Stimulated activated naive CD4-positive, alpha-beta T cell (primary cell): ENCODE measurements at places on chromosomes 3 and 15.

DNA sequence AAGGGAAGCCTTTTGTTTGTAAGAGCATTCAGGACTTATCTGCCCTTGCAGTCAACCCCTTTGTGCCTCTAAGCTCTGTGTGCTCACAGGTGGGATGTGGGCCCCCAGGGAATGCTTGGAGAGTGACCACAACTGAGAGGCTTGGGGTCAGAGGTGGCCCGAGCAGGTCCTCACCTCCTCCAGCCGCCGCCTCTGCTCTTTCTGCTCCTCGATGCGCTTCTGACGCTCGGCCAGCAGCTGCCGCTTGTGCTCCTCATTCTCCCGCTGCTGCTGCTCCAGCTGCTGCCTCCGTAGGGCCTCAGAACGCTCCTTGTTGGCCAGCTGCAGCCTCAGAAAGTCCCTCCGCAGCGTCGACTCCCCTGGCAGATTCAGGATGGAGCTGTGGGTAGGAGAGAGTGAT is 130.8 kb upstream of the SLC2A2 start:
- DNase-seq = no peak

DNA sequence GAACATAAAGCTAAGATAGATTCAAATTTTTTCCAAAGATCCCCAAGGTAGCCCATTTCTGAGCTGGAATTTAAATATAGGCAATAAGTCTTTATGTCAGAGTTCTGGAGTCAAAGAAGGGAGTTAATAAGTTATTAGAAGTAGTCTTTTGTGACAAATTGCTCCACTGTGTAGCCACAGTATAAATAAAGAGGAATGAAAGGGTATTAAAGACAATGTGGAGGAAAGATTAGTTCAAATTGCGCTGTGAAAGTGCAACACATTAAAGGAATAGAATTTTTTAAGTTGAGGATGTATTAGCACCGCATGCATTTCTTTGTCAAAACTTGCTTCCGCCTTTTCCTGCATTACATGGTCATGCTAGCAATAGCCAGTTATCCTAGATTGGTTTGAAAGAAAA is 666.6 kb upstream of the CCDC54 start:
- no peak for DNase-seq

- DNase-seq = no peak
Measured at GRCh38 chr3:28191363-28191762, 50.1 kb upstream of the CMC1 start.

- DNase-seq = no peak
Measured at GRCh38 chr3:138213398-138214085, 26.4 kb downstream of the ARMC8 start.

DNA sequence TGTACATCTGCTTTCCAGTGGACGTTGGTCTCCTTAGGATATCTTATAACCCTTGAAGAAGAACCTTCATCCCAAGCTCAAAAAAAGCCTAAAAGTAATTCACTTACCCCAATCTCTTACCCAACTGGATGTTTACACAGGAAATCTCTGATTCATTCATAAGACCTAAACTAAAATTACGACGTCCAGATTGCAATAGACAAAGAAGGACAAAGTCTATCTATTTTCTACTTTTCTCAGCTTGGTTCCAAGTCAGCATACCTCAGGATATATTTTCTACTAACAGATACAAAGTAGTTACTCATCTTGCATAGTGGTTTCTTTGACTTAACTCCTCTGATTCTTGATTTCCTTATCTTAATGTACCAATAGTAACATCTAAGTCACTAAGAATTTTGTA is 669.9 kb downstream of the OTOL1 start:
- no peak for DNase-seq

DNA sequence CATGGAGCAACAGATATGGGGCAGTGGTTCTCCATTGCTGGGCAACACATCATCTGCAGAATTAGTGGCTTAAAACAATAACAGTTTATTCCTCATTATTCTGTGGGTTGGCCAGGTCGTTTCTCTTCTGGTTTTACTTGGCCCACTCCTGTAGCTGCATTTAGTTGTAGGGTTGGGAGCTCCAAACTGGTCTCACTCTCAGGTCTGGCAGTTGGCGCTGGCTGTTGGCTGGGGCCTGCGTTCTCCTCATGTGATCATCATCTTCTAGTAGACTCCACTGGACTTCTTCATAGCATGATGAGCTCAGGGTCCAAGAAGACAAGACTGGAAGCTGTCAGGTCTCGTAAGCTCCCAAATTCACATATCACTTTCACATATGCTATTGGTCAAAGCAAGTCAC is 91.9 kb downstream of the EPHB1 start:
- no peak for DNase-seq

- no peak for DNase-seq
Measured at GRCh38 chr15:56805466-56806147, 72.3 kb upstream of the ZNF280D start.

- no peak for DNase-seq
Measured at GRCh38 chr3:126960604-126960995, 22.3 kb upstream of the PLXNA1 start.

- no peak for DNase-seq
Measured at GRCh38 chr3:181630853-181631252, 80.9 kb upstream of the SOX2 start.

DNA sequence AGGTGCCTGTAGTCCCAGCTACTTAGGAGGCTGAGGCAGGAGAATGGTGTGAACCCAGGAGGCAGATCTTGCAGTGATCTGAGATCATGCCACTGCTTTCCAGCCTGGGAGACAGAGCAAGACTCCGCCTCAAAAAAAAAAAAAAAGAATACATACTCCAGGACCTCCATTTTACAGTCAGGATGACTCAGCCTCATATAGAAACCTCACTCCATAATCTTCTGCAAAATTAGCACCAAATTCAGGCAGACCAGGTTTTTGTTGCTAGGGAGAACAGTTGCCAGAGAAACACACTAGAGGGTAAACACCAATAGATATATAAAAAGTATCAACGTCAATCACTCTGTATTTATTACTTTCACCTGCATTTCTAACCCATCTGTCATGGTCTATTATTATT is 28.3 kb upstream of the AP3B2 start:
- no peak for DNase-seq

DNA sequence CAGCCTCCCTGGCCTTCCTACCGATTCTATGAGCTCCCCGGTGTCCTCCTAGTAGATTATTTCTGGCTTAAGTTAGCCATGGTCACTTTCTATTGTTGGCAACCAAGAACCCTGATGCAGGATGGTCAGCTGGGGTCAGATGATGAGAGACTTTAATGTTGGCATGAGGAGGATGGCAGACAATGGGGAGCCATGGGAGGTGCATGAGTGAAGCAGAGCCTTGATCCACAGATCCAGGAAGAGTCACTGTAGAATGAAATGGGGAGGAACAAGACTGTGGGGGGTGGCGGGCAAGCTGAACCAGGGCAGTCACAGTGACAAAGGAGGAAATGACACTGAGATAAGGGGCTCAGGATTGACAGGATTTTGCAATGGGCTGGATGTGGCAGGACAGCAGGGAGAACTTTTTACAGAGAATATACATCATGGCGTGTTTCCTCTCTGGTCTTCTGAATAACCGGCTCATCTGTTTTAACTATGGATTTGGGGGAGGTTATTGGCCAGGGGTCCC is 60.9 kb downstream of the RPLP1 start:
- DNase-seq = no peak

DNA sequence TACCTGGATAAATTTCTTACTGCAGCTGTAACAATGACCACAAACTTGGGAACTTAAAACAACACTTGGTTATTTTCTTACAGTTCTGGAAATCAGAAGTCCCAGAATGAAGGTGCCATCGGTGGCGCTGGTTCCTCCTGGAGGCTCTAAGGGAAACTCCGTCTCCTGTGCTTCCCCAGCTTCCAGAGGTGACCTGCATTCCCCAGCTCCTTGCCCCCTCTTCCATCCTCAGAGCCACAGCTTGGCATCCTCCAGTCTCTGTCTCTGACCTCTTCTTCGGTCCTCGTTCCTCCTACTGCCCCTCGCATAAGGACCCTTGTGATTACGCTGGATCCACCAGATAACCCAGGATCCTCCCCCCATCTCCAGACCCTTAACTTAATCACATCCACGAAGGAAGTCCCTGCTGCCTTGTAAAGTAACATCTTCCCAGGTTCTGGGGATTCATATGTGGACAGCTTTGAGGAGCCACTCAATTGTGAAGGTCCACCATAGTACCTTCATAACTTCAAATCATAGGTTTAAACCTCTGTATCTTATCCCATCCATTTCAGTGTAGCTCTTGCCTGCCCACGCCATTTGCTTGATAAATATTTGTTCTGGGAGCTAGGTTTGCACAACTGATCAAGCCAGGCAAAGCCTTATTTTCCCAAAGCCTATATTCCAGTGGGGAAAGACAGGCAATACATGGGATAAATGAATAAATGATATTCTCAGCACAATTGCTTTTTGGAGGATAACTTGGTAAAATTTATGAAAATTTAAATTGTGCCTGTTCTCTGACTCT is 34.8 kb downstream of the KLF15 start:
- no peak for DNase-seq

DNA sequence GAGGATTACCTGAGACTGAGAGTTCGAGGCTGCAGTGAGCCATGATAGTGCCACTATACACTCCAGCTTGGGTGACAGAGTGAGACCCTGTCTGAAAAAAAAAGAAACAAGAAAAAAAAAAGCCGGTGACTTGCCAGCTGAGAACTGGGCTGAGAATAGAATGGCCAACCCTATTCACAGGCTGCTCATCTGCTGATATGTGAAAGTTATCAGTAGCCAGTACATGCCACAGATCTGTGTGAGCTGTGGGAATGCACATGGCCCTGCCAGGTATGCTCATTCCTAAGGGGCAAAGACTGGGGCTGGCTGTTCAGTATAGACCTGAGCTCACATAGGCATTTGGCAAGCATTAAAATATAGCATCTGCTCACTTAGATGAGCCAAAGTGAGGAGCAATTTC is 30.9 kb downstream of the IL20RB start:
- no peak for DNase-seq
